HEK293T (cell line): ENCODE measurements at places on chromosomes 12 and 14.

- DNase-seq, result no peak
Observed at GRCh38 chr14:22885975-22886374, 3.0 kb downstream of the REM2 start.

DNA sequence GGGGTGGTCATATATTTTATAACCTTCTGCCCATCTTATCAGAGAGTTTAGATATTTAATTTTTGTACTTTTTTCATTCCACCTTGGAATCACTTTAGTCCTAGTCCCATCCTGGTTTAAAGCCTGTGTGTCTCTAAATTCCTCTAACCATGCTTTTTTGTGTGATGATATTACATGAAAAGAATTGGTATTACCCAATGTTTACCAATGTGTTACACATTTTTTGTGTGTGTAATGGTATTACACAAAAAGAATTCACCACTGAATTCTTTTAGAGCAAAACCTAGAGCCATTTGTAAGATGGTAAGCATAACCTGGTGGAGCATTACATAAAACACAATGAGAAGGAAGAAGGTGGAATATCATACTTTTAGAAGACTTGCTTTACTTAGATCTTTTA, 77.5 kb downstream of the FAR2 start:
- no peak for DNase-seq

GRCh38 chr12:111807232-111807631, 34.8 kb upstream of the MAPKAPK5 start:
- no peak for DNase-seq

DNA sequence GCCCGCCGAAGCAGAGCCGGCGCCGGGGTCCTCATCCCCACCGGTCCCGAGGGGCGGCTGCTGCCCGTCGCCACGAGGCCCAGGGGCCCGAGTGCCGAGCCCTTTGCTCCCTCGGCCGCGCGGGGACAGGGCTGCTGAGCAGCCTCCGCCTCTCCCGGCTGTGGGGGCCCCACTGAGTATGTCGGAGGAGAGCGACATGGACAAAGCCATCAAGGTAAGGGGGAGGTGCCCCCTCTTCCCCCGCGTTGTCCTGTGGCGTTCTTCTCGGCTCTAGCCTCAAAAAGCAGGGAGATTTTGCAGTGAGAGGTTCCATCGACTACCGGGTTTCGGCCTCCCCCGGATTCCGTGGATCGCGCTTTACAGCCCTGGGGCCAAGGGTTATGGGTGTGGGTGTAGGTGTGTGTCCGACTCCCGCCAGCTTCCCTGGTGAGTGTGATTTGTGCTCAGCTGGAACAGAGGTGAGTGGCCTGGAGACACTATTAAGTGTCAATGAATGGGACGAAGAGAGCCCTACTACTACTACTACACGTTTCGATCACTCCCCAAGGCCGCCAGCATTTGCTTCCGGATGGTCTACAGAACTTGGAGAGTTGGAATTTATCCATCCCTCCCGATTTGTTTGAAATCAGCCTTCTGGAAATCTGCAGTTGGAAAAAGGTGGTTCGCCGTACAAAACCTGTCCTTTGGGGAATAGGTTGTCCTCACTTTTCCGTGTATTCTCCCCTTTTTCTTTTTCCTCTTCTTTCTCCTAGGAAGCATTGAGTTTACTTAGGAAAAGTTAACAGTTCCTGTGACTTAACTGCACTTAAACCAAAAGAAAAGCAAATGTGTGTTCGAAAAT, 748 bp downstream of the MAPKAPK5 start:
- DNase-seq, result peak; percentile 19

GRCh38 chr12:4202487-4202886, 71.1 kb upstream of the CCND2 start:
- DNase-seq, result no peak

- no peak for DNase-seq
Observed at GRCh38 chr12:50720501-50720900, 43.4 kb upstream of the ATF1 start.

- no peak for DNase-seq
Observed at GRCh38 chr12:121503395-121503794, 77.4 kb downstream of the KDM2B start.

DNA sequence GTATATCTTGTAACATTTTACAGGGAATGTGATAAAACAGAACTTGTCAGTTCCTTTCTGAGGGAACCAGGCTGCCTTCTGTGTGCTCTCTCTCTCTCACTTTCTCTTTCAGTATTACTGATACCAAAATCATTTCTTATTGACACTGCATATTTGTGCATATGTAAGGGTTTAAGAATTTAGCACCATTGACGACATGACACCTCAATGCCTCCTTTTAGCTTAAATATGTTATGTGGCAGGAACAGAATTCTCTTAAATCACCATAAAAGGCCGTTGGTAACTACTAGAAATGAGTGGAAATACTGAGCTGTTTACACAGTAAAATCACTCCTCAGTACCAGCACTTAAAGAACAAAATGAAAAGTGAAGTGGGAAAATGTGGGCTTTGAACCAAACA, 457.7 kb upstream of the SYT1 start:
- DNase-seq, result no peak

DNA sequence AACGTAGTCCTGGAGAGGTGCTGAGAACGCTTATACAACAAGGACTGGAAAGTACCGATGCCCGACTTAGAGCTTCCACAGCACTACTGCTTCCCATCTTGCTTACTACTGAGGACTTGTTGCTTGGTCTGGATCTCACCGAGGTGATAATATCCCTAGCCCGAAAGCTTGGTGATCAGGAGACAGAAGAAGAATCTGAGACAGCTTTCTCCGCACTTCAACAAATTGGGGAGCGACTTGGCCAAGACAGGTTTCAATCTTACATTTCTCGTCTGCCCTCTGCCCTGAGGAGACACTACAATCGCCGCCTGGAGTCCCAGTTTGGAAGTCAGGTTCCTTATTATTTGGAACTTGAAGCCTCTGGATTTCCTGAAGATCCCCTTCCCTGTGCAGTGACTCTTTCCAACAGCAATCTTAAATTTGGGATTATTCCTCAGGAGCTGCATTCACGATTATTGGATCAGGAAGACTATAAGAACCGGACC, 1.1 kb downstream of the TOGARAM1 start:
- no peak for DNase-seq

DNA sequence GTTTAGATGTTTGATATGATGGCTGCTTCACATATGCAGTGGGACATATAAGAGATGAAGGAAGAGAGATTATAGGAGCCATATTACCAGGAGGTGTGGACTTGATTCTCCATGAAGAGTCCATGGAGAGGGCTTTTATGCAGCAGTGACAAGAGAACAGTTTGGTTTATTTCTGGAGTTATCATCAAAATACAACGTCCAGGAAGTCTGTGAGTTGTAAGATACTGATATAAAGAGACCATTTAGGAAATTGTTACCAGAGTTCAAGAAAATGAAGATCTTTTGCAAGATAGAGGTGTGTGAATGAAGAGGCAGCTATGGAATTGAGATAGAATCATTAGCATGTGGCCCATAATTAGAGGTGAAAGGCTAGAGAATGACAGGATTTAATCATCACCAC, 431.7 kb downstream of the NPAS3 start:
- DNase-seq, result no peak

DNA sequence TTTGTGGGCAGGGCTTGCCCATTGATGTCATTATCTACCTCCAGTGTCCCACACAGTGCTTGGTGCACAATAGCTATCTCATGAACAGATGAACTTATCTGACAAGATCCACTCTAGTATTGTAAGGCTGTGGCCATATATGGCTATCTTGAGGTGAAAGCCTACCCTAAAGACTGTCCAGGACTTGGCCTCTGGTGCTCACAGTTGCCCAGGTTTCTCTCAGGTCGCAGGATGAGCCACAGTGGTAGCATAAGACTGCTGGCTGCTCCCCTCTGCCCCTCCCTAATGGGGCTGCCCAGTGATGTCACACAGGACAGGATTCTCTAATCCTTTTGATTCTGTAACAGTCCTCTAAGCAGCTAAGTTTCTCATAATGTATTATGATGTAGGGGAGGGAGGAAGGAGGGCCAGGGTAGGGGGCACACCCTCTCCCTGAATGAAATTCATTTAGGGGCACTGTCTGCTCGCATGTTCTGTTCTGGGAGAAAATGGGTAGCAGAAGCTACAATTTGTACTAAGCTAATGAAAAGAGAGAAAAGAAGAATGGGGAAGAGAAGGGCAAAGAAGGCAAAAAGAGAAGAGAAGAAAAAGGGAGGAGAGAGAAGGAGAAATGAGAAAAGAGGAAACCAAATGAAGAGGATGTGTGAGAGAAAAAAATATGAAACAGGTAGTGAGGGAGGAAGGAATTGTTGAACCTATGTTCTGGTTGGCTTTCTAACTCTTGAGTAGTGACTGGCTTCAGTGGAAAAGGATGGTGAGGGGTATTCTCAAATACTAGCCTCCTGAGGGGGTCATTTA, 3.4 kb upstream of the PPM1A start:
- no peak for DNase-seq

- DNase-seq, result peak; percentile 20
Observed at GRCh38 chr12:128069359-128069997, 197.5 kb upstream of the TMEM132C start.

GRCh38 chr14:37090026-37090425, 82.4 kb downstream of the SLC25A21 start:
- no peak for DNase-seq

DNA sequence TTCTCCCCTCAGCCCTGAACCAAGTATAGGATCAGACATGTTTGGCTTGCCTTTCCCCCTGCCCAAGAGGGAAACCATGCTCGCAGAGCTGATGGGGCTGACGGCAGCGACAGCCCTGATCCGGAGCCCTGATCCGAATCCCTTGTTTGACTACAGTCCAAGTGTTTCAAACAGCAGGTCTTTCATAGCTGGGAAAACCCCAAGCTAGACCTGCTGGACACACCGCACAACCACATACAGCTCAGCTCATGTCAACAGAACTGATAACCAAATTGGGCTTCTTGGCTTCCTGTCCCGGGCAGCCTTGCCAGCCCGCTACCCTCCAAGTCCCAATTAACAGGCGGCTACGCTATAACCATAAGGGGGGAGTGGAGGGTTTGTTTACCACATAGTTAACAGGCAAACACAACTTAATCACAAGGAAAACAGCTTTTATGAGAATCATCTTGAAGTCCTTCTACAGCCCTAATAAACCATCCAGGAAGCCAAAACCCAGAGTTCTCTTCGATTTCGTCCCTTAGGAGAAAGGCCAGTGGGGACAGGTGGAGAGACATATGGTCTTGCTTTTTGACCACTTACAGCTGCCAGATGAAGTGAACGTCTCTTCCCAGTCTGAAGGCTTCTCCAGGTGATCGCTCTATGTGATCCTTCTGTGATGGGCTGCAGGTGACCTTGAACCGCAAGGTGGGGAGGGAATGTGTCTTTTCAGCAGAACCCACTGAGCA, 64.5 kb upstream of the MANSC4 start:
- DNase-seq, result no peak
